WTC11 (cell line): ENCODE measurements at places on chromosomes 5 and 9.

DNA sequence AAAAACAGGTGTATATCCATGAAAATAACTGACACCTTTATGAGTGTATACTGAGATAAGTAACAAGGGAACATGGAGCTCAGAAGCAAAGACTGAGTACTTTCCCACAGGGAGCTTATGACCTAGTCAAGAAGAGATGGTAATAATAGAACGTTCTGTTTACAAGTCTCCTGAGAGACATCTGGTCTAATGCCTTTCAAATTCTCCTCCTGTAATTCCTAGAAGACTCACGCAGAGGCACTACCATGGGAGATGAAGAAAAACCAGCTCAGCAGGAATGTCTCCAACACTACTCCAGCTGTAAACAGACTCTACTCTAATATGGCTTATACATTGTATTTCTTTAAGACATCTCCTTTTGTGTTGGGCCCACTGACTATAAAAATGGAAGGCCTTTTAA lies 503.6 kb upstream of the TUSC1 start:
- no peak overlapping the region for H3K27ac ChIP-seq
- H3K27me3 ChIP-seq, result no peaks in the 10 kb centered on the region
- DNase-seq, result no peak
- H3K4me3 ChIP-seq, result no peak overlapping the region
- no peaks in the 10 kb centered on the region for H3K36me3 ChIP-seq

GRCh38 chr9:99807276-99807852 lies 14.3 kb upstream of the NR4A3 start:
- H3K4me1 ChIP-seq, result peaks cover 48% of the 10 kb centered on the region
- no peak overlapping the region for H3K4me3 ChIP-seq
- no peaks in the 10 kb centered on the region for H3K27me3 ChIP-seq
- no peak overlapping the region for H3K27ac ChIP-seq
- DNase-seq, result peak; percentile 67

GRCh38 chr5:43338862-43339261 lies 25.6 kb upstream of the HMGCS1 start:
- H3K4me3 ChIP-seq, result no peak overlapping the region
- no peak overlapping the region for H3K27ac ChIP-seq
- no peak for DNase-seq
- peaks cover 36% of the 10 kb centered on the region for H3K36me3 ChIP-seq
- H3K4me1 ChIP-seq, result no peaks in the 10 kb centered on the region

GRCh38 chr9:84600739-84601138 lies 68.8 kb upstream of the NTRK2 start:
- peaks cover 5% of the 10 kb centered on the region for H3K27me3 ChIP-seq
- H3K4me1 ChIP-seq, result no peaks in the 10 kb centered on the region
- no peaks in the 10 kb centered on the region for H3K36me3 ChIP-seq
- H3K27ac ChIP-seq, result no peak overlapping the region

DNA sequence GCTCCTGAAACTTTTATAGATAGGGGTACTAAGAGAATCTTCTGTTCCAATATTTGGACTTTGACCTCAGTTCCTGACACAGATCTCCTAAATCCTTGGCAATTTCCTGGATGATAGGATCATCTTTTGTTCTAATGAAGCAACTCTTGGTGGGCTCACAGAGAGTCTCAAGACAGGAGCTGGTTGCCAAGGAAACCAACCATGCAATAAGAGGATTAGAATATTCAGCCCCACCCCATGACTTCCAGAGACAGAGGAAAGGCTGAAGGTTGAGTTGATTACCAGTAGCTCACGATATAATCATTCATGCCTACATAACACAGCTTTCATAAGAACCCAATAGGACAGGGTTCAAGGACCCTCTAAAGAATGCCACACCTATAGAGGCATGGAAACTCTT lies 2050.2 kb upstream of the CDH6 start:
- no peak for DNase-seq
- H3K27me3 ChIP-seq, result no peaks in the 10 kb centered on the region
- peaks cover under 1% of the 10 kb centered on the region; the same call in 1 of the 2 replicates for H3K4me1 ChIP-seq
- H3K36me3 ChIP-seq, result no peaks in the 10 kb centered on the region
- H3K4me3 ChIP-seq, result no peak overlapping the region
